ENCODE measurements at places on chromosomes 11 and 22. TPM values are rescaled to one million over a fixed set of nuclear protein-coding genes. Genes with fewer than 3 reads are reported as not detected.
A peak's percentile ranks its signal among the peaks of the same experiment; 100 is the strongest.

Gene RPL3
- total RNA-seq = 1,628 TPM

Gene OR51Q1
- not detected for total RNA-seq

Gene TYR
- total RNA-seq = not detected

Gene ASCC2
- 57.2 TPM for total RNA-seq

Gene BACE1-AS
- 6.1 TPM for total RNA-seq

Gene SLC25A18
- total RNA-seq = not detected

DNA sequence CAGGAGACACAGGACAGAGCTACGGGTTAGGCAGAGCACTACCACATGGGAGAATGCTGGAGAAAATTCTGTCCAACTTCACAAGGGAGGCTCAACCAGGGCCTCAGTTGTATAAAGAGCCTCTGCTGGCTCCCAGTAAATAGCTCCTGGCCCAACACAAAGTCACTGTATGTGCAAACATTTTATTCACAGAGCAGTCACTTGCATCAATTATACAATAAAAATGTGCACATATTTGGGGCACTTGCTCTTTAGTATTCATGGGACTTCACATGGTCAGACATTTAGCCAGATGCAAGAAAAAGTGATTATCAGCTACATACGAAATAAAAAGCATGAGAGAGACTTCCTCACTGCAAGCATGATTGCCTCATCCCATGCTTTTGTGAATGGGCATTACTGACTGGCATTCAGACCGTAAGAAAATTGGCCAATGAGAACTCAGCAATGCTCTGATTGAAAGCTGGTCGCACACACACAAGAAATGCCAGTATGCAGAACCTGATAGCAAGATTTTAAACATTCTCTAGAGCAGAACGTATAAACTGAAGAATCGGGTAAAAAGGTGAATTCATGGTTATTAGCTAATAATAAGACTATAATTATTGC is 39.4 kb downstream of the BLID start:
- no peak for DNase-seq

- no peak for DNase-seq
Measured at GRCh38 chr11:5527716-5528115, 11.2 kb upstream of the UBQLNL start.

DNA sequence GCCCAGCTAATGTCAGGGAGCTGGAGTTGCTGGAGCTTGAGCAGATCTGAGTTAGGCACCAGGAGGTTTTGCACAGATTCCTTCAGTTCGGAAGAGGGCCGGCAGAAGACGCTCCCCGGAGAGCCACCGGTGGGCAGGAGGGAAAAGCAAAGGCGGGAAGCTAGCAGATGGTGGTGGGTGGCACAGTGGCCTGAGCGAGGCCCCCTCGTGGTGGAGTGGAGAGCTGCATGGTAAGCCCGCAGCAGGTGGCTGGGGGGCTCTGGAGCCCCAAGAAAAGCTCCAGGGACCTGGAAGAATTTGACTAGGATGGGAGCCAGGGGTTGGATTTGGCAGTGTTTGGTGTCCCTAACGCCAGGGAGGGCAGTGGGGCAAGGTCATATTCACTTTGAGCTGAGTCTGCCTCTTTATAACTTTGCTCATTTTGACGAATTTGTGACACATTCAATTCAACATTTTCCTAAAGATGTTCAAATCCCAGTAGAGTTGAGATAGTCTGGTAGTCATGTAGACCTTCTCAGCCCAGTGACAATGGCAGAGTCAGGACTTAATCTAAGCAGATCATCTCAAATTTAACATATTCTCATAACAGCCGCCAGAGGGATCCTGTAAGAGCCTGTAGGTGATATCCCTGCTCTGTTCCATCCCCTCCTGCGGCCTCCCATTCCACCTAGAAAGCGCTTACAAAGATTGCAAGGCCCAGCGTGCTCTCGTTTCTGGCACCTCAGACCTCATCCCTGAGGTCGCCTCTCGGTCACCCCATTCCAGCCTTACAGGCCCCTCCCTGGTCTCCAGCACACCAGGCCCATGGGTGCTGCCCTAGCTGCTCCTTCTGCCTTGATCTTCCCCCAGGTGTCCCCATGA is 57.9 kb downstream of the TRIM29 start:
- no peak for DNase-seq

DNA sequence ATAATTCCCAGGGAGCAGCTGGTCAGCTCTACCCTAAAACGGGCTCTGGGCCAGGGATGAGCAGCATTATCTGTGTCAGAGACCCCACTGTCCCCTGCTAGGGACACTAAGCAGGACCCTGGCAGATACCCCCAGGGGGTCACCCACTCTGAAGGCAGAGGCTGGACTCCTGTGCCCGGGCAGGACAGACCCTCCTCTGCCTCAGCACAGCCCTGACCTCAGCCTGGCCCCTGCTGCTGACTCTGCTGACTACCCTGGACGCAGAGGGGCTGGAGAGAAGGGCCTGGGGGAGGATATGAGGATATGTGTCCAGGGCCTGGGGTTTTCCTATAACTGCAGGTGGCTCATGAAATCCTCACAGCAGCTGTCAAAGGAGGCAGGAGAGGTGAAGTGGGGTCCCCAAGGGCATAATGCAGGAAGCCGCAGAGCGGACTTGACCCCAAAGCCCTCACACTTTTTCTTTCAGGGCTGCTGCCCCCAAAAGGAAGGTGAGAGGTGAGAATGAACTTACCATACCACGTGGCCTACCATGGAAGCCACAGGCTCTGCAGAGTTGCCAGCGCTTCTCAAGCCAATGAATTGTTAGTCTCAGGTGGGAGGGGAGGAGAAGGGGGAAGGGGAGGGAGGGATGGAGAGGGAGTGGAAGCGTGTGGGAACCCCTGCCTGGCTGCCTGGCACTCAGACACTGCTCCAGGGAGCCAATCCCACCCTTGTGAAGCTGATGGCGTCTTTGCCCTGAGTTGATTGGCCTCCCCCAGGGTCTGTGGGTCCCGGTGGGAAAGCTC is 76.7 kb upstream of the WNT11 start:
- DNase-seq = no peak

- DNase-seq = peak; percentile 52
Measured at GRCh38 chr11:104668797-104669463, 229.3 kb downstream of the CASP12 start.

- no peak for DNase-seq
Measured at GRCh38 chr11:65069217-65069616, 10.9 kb upstream of the NAALADL1 start.

- no peak for DNase-seq
Measured at GRCh38 chr11:60204922-60205321, 22.0 kb upstream of the MS4A6A start.

GRCh38 chr11:59891781-59892181 is 13.2 kb downstream of the OOSP3 start:
- no peak for DNase-seq

All from glomerular endothelial cell (primary cell).